Mesothelial cell of epicardium (in vitro differentiated cells): ENCODE measurements at places on chromosomes 4 and X. TPM values are rescaled to one million over a fixed set of nuclear protein-coding genes. Genes with fewer than 3 reads are reported as not detected.

- no peak for DNase-seq
Measured at GRCh38 chr4:54877006-54877405, 219.2 kb downstream of the KIT start.

Gene P2RY8
- total RNA-seq, result not detected in 3 replicates

DNA sequence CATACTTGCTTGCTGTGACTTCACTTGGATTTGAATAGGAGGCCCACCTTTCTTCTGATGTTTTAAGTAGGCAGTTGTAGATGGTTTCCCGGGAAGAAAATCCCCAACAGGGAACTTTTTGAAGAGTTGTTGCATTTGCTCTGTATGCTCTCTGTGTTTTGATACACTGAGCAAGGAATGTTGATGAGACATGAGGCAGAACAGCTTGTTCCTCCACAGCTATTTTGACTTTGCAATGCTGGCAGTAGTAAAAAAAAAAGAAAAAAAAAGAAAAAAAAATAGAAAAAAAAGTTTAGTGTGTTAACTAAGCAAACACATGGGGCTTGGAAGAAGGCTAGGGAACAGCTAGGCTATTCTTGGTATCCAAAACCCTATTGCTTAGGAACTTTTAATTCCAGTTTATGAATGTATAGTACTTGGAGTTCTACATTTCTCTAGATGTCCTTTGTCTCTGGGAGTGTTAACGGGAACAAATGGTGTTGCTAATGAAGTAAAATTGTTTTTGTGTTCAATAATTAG, 23.4 kb upstream of the PAQR3 start:
- DNase-seq, result no peak

DNA sequence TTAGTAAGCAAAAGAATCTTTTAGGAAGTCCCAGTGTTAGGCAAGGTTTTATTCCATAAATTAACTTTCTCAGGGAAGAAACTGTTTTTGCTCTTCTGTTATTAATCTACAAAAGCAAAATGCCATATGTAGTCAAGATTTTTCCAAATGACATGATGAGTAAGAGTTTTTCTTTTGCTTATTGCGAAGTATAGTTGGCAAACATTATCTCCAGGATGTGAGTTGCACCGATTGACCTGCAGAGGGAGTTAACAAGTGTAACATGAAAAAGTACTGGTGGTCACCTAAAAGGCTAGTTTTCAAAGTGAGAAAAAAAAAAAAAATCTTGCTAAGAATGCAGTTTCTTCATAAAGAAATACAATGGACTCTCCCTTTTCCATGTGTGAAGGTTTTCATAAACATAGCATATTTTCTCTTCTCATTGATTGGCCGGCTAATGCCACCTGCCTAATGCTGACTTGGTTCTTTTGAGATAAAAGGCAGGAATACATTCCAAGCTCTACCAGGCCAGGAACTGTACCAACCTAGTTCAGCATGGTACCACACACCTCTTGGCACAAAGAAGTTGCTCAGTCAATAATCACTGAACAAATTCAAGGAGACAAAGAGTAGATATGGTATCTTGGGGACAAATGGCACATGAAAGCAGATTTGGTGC, 100.2 kb downstream of the LNX1 start:
- DNase-seq, result no peak

Gene KIF4A
- total RNA-seq, result 12.2 to 13.1 TPM (median 12.7 TPM) in 3 replicates

GRCh38 chrX:118756101-118756500, 28.7 kb downstream of the IL13RA1 start:
- no peak for DNase-seq

DNA sequence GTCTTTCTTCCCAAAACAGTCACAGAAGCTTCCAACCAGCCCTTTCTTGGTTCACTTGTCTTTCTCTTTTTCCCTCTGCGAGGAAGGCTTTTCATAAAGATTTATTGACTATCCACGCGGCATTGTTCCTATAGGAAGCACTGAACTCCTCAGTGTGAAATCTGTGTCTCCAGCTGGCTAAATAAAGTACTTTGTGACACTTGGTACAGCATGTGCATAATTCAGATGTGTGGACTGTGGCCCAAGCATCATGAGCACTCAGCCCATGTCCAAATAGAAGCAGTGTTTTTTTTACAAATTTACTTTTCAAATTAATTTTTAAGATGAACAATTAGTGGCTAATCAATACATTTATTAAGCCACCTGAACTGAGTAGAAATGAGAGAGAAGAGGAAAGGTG, 146.4 kb downstream of the EDA start:
- DNase-seq, result no peak

Gene SMIM10L2A
- total RNA-seq, result 7.8 to 8.7 TPM (median 7.8 TPM) in 3 replicates

DNA sequence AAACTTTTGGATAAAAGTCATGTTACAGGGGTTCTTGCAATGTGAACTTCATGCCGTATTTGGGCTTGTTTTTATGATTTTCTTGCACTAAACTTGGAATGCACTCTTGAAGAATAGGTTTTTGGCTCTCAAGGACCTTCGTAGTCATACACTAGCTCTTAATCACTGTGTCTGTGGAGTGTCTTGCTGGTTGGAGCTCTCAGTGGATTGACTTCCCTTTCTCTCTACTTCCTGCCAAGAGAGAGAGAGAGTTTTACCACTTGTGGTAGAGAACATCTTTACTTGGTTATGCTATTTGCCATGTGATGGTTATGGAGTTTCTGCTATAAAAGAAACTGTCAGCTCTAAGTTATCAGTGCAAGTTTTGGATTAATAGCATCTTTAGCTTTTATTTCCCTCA, 112.4 kb downstream of the BMPR1B start:
- no peak for DNase-seq

- no peak for DNase-seq
Measured at GRCh38 chr4:8217871-8218270, 18.8 kb downstream of the SH3TC1 start.

GRCh38 chrX:15404401-15405096, 20.3 kb upstream of the VEGFD start:
- DNase-seq, result no peak

GRCh38 chr4:180134091-180134866, 2108.9 kb upstream of the TENM3 start:
- DNase-seq, result peak; percentile 42

DNA sequence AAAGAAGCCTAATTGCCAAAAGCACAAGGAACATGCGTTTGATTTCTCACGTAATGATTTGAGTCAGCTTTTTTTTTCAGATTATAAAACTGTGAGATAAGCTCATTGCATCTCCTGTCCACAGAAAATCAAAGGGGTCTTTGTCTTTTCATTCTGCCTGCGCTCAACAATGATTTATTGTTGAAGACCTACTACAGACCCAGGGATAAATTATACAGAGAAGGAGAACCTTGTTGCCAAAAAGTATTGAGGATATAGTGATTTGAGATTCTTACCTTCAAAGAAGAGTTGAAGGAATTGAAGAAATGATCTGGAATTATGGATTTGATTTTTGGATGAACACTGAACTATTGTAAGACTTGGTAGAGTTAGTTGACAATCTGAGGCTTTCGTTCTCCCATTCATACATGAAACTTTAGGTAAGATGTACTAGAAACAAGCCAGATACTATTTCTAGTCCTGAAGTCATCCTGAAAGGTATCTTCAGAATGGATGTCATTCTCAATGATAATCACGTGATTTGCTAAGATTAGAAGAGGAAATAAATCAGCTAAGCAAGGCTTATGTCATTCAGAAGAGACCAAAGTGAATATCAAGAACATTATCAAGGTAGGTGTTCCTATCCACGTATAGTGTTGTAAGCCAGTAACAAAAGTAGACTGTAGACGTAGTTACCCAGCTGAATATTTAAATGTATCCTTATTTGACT, 71.1 kb upstream of the SCOC start:
- no peak for DNase-seq

DNA sequence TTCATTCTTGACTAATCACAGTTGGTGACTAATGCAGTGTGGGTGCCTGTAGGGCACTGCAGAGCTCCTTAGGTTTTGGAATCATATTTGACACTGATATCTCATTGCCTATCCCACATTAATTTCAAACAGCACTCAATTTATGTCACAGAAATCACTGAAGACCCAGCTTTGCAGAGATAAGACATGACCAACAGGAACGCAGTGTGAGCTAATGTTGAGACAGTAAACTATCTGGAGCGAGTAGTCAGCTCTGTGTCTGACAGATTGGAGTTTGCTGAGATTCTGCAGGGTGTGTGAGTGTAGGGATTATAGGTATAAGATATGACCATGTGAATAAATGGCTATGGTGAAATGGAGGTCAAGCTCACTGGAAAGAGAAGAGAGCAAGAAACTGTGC, 1586.1 kb upstream of the AGA start:
- DNase-seq, result no peak

Gene CSAG3
- total RNA-seq, result not detected in 3 replicates

GRCh38 chrX:115330498-115331168, 41.1 kb downstream of the LUZP4 start:
- DNase-seq, result no peak

Gene PPEF2
- 0.07 TPM in 1 of 3 replicates, not detected in the others for total RNA-seq

DNA sequence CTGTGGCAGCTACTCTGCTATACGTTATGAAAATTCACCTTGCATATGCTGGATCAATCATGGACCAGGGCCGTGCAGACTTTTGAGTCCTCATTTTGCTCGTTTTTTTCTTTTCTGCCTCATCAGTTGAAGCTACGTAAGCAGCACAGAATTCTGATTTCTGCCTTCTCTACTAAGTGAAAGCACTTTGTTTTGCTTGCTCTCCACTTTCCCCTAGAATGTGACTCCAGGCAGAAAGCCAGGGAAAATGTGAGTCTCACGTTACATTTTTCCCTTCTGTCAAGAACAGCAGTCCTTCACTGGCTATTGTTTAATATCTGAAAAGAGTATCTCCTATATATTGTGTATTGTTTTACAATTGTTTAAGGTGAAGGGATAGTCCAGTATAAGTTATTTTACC, 1840.1 kb downstream of the PCDH7 start:
- DNase-seq, result no peak

DNA sequence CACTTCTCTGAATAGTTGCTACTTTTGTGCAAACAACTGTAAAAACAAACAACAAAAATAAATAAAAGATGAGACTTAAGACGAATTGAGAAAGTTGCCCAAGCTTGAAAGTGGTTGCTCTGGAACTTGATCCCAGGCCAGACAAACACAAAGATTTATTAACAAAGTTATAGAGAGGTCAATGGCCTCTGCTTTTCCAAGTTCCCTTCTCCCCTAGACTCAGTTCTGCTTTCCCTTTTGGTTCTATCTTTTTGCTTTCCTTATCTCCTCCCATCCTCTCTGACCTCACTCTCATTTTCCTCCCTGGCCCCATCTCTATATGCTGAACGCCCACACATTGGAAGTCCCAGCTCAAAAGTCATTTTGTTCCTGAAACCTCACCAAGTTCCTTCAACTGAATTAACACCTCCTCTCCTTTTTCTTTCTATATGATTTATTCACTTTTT, 82.7 kb downstream of the MXRA5 start:
- DNase-seq, result no peak

Gene FGA
- not detected in 3 replicates for total RNA-seq

Gene THOC2
- 117 to 121 TPM (median 119 TPM) in 3 replicates for total RNA-seq

GRCh38 chr4:150082241-150082640, 4.0 kb downstream of the DCLK2 start:
- DNase-seq, result no peak

DNA sequence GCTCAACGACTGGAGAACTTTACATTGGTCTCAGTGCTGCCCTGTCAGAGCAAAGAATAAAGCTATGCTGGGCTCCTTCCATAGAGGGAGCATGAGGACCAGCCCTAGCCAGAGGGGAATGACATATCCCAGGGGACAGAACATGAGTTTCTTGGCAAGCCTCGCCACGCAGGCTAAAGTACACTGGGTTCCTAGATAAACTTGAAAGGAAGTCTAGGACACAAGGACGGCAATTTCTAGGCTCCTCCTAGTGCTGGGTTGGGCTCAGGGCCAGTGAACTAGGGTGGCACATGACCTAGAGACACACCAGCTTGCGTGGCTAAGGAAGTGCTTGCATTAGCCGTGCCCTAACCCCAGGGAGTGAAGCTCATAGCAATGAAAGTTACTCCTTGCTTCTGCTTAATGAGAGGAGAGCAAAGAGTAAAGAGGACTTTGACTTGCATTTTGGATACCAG, 141.0 kb downstream of the MAB21L2 start:
- no peak for DNase-seq

DNA sequence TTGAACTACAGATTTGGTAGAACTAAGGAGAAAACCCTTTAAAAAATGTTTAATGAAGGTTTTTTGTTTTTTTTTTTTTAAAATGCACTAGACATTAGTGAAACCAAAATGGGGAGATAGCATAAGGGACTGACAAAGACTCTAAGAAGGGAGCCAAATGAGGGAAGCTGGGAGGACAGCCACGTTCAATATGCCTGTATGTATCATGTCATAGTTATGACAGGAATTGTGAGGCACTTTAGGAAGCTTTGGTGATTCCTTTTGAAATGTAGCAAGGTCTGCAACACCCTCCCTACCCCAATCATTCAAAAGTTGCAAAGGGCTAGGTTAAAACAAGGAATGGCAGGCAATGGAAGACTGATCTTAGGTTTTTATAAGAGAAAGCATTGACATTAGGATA, 526.0 kb downstream of the TLL1 start:
- no peak for DNase-seq

GRCh38 chr4:75849461-75849860, 52.8 kb downstream of the PPEF2 start:
- no peak for DNase-seq

- DNase-seq, result no peak
Measured at GRCh38 chrX:138485767-138486166, 225.8 kb downstream of the FGF13 start.

DNA sequence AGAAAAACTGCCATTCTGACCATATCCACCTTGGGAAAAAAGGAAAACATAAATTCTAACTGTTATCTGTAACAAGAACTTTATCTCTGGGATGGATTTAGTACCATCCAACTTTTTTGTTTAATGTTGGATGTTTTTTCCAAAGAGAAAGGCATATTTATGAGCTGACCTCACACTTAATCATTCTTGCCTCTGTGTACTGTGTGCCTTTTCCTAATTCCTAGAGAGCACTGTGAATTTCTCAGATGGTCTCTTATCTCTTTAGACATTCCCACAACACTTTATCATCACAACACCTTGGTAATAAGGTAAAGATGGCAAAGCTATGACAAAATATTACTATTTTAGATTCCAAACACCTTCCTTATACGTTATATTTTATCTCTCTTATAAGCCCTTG, 126.2 kb downstream of the COL4A6 start:
- no peak for DNase-seq

GRCh38 chr4:90186229-90186628, 59.0 kb downstream of the CCSER1 start:
- DNase-seq, result no peak

DNA sequence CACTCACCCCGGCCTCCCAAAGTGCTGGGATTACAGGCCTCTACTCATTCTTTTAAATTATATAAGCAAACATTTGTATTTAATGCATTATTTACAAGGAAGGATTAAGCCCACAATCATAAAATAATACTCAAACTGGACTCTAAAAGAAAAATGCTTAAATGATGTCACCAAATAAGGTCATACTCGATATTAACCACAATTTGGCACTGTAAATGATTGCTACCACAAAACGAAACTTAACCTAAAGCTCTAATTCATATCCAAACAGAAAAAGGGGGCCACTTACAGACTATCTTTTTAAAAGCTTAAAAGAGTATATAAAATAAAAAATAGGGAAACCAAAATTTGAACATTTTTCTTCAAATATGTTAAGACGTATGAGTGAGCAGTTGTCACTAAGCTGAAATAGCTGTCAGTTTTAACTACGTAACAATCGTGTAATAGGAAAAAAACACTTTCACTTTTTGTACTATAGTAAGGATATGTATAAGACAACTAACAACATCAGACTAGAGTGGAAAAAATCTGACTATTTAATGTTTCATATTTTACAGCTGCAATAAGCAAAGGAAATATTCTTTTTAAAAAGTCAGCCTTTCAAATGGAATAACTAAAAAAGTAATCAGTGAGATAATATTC, 108.2 kb upstream of the GPR34 start:
- DNase-seq, result no peak
